Spleen (tissue), 13 donors: ENCODE measurements at places on chromosomes 6 and 20. TPM values are rescaled to one million over a fixed set of nuclear protein-coding genes. Genes with fewer than 3 reads are reported as not detected.
A peak's percentile ranks its signal among the peaks of the same experiment; 100 is the strongest.

TUBB gene
- polyA plus RNA-seq: 203 TPM

GRCh38 chr6:43120944-43121913, 45.1 kb downstream of the PTK7 start:
- no peak overlapping the region for H3K4me3 ChIP-seq
- peak; percentile 17 for DNase-seq
- peaks cover 6% of the 10 kb centered on the region for H3K4me1 ChIP-seq
- H3K27me3 ChIP-seq: no peaks in the 10 kb centered on the region

LAMA4 gene
- polyA plus RNA-seq: 2.5 TPM

DNA sequence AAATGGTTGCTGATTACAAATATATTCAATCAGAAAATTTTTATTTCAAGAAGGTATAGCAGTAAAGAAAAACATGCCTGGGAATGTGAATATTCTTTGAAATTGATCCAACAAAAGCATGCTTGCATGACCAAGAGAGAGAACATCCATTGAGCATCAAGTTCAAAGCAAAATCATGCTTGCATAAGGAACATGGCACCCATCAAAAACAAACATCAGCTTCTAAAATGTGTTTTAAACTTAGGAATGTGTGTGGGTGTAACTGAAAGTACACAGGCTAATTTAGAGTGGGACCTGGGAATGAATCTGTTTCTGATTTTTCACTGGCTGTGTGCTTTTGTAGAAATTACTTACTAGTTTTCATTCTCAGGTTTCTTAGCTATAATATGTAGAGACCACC, 5.6 kb downstream of the SLC17A5 start:
- no peaks in the 10 kb centered on the region for H3K27me3 ChIP-seq
- peaks cover 24% of the 10 kb centered on the region for H3K36me3 ChIP-seq
- no peak for DNase-seq
- no peak overlapping the region for H3K4me3 ChIP-seq
- no peak overlapping the region for H3K27ac ChIP-seq
- peaks cover 13% of the 10 kb centered on the region for H3K4me1 ChIP-seq

GRCh38 chr20:33239979-33240736, 4.4 kb downstream of the BPIFA1 start:
- no peak overlapping the region for H3K27ac ChIP-seq
- H3K27me3 ChIP-seq: peaks cover 7% of the 10 kb centered on the region
- H3K4me1 ChIP-seq: no peaks in the 10 kb centered on the region
- H3K36me3 ChIP-seq: no peaks in the 10 kb centered on the region

SLC52A3 gene
- polyA plus RNA-seq: 0.04 TPM

DNA sequence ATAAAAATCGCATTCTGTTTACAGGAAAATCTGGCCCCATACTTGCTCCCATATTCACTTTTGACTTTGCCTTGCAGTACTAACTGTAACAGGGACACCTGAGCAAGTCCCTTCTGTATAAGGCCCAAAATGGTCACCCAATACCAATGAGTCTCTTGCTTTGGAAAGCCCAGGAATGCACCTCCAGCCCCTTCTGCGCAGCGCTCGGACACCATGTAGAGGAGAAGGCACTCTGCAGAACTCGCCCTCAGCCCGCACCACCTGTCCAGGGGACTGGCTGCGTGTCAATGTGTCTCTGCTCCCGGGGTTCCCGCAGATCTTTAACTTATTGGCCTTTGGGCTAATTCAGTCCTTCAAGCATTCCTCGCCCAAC, 746 bp upstream of the PRND start:
- H3K27ac ChIP-seq: peak overlapping the region; percentile 87
- no peaks in the 10 kb centered on the region for H3K36me3 ChIP-seq
- no peak overlapping the region for H3K4me3 ChIP-seq
- H3K27me3 ChIP-seq: no peaks in the 10 kb centered on the region

GRCh38 chr6:159730332-159730676, 3.0 kb downstream of the WTAP start:
- H3K27ac ChIP-seq: peak overlapping the region; percentile 100
- no peaks in the 10 kb centered on the region for H3K36me3 ChIP-seq
- H3K4me3 ChIP-seq: no peak overlapping the region
- DNase-seq: no peak
- H3K27me3 ChIP-seq: no peaks in the 10 kb centered on the region

GRCh38 chr6:47168180-47168579, 126.0 kb upstream of the ADGRF1 start:
- no peak overlapping the region for H3K27ac ChIP-seq
- no peaks in the 10 kb centered on the region for H3K27me3 ChIP-seq

HS3ST5 gene
- polyA plus RNA-seq: not detected

GRCh38 chr20:50876063-50876685, 55.1 kb downstream of the ADNP start:
- no peaks in the 10 kb centered on the region for H3K4me1 ChIP-seq
- H3K36me3 ChIP-seq: peaks cover 16% of the 10 kb centered on the region
- H3K4me3 ChIP-seq: no peak overlapping the region

TMEM74B gene
- 2.1 TPM for polyA plus RNA-seq

FABP7 gene
- polyA plus RNA-seq: not detected

GRCh38 chr20:36856195-36856594, 19.7 kb upstream of the TLDC2 start:
- H3K4me1 ChIP-seq: peaks cover 95% of the 10 kb centered on the region
- peak overlapping the region; percentile 39 for H3K27ac ChIP-seq
- H3K36me3 ChIP-seq: no peaks in the 10 kb centered on the region

GRCh38 chr20:7714549-7714948, 225.7 kb downstream of the HAO1 start:
- H3K27me3 ChIP-seq: no peaks in the 10 kb centered on the region
- no peaks in the 10 kb centered on the region for H3K36me3 ChIP-seq
- no peak overlapping the region for H3K4me3 ChIP-seq
- H3K4me1 ChIP-seq: no peaks in the 10 kb centered on the region
- DNase-seq: no peak
- H3K27ac ChIP-seq: no peak overlapping the region

- peak overlapping the region; percentile 90 for H3K27ac ChIP-seq
- no peak for DNase-seq
- no peak overlapping the region for H3K4me3 ChIP-seq
- H3K27me3 ChIP-seq: no peaks in the 10 kb centered on the region
Observed at GRCh38 chr6:30507849-30508827, 18.8 kb downstream of the HLA-E start.

MUC21 gene
- polyA plus RNA-seq: 0.02 TPM

GRCh38 chr6:25384967-25385366, 105.8 kb downstream of the CARMIL1 start:
- no peak overlapping the region for H3K4me3 ChIP-seq
- DNase-seq: no peak
- H3K27ac ChIP-seq: no peak overlapping the region
- H3K36me3 ChIP-seq: no peaks in the 10 kb centered on the region

GRCh38 chr6:169975286-169975685, 223.9 kb downstream of the ERMARD start:
- H3K4me1 ChIP-seq: no peaks in the 10 kb centered on the region
- no peak overlapping the region for H3K27ac ChIP-seq
- no peak overlapping the region for H3K4me3 ChIP-seq
- peaks cover 73% of the 10 kb centered on the region for H3K27me3 ChIP-seq
- no peaks in the 10 kb centered on the region for H3K36me3 ChIP-seq
- peak; percentile 64 for DNase-seq

- no peak overlapping the region for H3K4me3 ChIP-seq
- no peaks in the 10 kb centered on the region for H3K27me3 ChIP-seq
- no peaks in the 10 kb centered on the region for H3K4me1 ChIP-seq
- no peak overlapping the region for H3K27ac ChIP-seq
- no peaks in the 10 kb centered on the region for H3K36me3 ChIP-seq
Observed at GRCh38 chr20:7897781-7898364, 42.4 kb downstream of the HAO1 start.

SLC22A1 gene
- 1.3 TPM for polyA plus RNA-seq

SALL4 gene
- polyA plus RNA-seq: 0.06 TPM

GRCh38 chr6:53889365-53889764, 94.6 kb downstream of the LRRC1 start:
- DNase-seq: no peak
- H3K27me3 ChIP-seq: no peaks in the 10 kb centered on the region
- H3K4me3 ChIP-seq: no peak overlapping the region

DNA sequence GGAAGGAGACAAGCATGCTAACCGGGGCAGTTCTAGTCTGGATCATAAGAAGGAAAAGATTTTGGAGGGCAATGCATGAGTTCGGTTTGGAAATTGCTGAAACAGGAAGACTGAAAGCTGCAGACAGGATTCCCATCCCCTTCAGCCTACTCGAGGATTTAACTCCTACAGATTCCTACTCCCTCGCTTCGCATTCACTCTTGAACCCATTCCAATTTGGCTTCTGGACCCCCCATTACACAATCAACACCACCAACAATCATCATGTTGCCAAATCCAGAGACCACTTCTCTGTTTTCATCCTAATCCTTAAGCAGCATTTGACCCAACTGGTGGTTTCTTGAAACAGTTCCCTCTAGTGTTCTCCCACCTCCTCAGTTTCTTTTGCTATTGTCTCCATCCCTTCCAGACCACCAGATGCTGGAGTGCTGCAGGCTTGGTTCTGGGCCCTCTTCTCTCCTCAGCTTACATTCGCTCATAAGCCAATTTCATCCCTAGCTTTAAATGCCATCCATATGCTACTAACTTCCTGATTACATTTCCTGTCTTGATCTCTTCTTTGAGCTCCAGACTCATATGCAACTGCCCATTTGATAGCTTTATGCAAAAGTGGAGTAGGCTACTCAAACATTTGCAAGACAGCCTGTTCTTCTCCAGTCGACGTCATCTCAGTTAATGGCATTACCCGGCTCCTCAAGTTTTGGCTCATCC, 66.5 kb downstream of the DTNBP1 start:
- H3K4me3 ChIP-seq: no peak overlapping the region
- no peak for DNase-seq
- H3K36me3 ChIP-seq: no peaks in the 10 kb centered on the region
- peaks cover 15% of the 10 kb centered on the region for H3K4me1 ChIP-seq
- H3K27ac ChIP-seq: peak overlapping the region; percentile 10
- no peaks in the 10 kb centered on the region for H3K27me3 ChIP-seq

DNA sequence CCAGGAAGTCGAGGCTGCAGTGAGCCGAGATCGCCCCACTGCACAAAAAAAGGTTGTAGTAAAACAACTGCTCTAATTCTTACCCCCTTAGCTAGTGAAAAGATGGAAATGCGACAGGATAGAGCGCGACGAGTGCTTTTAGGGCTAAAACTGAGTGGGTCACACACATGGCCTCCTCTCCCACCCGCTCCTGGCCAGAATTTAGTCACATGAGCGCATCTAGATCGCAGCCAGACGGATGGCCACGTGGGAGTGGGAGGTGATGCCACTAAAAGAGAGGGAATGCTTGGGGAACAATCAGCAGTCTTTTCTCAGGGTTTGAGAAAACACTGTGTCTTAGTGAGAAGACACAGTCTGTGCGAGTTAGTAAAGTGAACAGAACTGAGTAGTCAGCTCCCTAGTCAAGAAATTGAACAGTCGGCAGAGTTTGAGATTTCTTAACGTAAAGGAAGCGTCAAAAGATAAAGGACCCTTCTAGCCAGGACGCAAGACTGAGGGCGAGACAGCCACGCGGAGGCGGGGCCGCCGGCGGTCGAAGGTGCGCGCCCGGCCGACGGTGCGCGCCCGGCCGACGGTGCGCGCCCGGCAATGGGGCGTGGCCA, 664 bp upstream of the ACTR5 start:
- H3K4me3 ChIP-seq: peak overlapping the region; percentile 86
- H3K36me3 ChIP-seq: peaks cover 6% of the 10 kb centered on the region
- no peaks in the 10 kb centered on the region for H3K27me3 ChIP-seq
- peaks cover 35% of the 10 kb centered on the region for H3K4me1 ChIP-seq
- DNase-seq: no peak

GRCh38 chr20:64130876-64131275, 23.5 kb upstream of the NPBWR2 start:
- no peaks in the 10 kb centered on the region for H3K36me3 ChIP-seq
- peaks cover 4% of the 10 kb centered on the region for H3K27me3 ChIP-seq
- no peak overlapping the region for H3K4me3 ChIP-seq
- no peaks in the 10 kb centered on the region for H3K4me1 ChIP-seq
- no peak overlapping the region for H3K27ac ChIP-seq
- peak; percentile 34 for DNase-seq

DNA sequence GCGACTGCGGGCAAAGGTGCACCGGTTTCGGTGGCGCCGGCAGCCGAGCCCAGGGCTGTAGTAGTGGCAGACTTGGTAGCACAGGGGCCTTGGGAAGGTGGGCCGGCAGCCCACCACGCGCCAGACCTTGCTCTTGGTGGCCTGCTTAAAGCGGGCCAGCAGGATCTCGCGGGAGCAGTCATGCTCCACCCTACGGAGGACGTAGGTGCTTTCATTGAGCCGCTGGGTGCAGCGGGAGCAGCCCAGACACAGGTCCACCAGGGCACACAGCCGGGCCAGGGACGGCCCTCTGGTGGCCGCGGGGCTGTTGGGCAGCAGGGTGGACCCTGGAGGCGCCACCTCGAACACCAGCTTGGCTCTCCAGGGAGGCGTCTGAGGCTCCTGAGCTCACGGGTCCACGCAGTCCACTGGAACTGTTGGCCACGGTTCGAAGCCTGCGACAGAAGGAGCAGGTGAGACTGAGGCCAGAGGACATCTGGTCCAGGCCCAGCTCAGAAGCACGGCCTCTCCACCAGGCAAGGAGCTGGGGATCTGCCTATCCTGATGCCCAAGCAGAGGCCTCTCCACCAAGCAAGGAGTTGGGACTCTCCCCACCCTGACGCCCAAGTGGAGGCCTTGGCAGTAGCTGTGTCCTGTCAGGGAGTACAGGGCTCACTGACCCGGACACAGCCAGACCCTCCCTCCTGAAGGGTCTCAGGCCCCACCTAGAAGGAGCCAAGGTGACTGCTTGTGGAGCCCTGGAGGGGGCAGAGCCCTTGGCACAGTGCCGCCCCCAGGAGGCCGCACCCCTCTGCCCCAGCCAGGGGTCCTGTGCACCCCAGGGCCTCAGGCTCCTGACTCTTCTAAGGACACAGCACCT, 1.0 kb downstream of the HELZ2 start:
- DNase-seq: peak; percentile 80
- H3K4me1 ChIP-seq: peaks cover 67% of the 10 kb centered on the region
- peak overlapping the region; percentile 67 for H3K4me3 ChIP-seq
- H3K27me3 ChIP-seq: no peaks in the 10 kb centered on the region
- H3K36me3 ChIP-seq: peaks cover 12% of the 10 kb centered on the region
- H3K27ac ChIP-seq: peak overlapping the region; percentile 94

MMP24OS gene
- polyA plus RNA-seq: 28.5 TPM

- peaks cover 6% of the 10 kb centered on the region for H3K4me1 ChIP-seq
- H3K27me3 ChIP-seq: no peaks in the 10 kb centered on the region
- H3K27ac ChIP-seq: no peak overlapping the region
- H3K4me3 ChIP-seq: no peak overlapping the region
- no peaks in the 10 kb centered on the region for H3K36me3 ChIP-seq
Observed at GRCh38 chr6:168087436-168088160, 8.6 kb upstream of the FRMD1 start.

DNA sequence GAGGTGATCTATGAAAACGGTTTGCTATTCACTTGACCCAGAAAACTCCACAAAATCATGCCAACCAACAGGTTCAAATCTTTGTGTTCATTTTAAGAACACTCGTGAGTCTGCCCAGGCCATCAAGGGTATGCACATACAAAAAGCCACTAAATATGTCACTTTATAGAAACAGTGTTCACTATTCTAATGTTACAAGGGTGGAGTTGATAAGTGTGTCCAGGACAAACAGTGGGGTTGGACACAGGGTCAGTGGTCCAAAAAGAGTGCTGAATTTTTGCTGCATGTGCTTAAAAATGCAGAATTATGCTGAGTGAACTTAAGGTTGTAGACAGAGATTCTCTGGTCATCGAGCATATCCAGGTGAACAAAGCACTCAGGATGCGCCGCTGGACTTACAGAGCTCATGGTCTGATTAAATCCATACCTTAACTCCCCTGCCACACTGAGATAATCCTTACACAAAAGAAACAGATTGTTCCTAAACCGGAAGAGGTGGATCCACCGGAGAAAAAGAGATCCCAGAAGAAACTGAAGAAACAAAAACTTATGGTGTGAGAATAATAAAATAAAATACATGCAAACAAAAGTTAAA, 23.5 kb downstream of the KIAA0408 start:
- DNase-seq: peak; percentile 15
- H3K4me3 ChIP-seq: no peak overlapping the region
- no peaks in the 10 kb centered on the region for H3K27me3 ChIP-seq
- no peaks in the 10 kb centered on the region for H3K4me1 ChIP-seq

BACH2 gene
- polyA plus RNA-seq: 3.4 TPM
